Neural crest cell (in vitro differentiated cells): ENCODE measurements at places on chromosomes 1 and 21.

DNA sequence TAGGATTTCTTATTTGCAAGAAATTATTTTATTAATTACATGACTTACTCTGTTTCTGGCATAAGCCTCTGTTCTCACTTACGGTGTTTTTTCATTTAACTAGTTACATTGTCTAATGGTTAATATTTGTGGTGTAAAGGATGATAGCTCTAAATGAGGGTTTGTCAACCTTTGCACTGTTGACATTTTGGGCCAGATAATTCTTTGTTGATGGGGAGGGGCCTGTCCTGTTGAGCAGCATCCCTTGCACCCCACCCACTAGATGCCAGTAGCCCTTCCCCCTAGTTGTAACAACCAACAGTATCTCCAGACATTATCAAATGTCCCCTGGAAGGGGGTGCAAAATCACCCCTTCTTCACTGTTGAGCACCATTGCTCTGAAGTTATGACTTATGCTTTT, 83.6 kb upstream of the SLC44A3 start:
- DNase-seq, result no peak

- no peak for DNase-seq
Measured at GRCh38 chr1:29583727-29584126, 347.4 kb downstream of the PTPRU start.

DNA sequence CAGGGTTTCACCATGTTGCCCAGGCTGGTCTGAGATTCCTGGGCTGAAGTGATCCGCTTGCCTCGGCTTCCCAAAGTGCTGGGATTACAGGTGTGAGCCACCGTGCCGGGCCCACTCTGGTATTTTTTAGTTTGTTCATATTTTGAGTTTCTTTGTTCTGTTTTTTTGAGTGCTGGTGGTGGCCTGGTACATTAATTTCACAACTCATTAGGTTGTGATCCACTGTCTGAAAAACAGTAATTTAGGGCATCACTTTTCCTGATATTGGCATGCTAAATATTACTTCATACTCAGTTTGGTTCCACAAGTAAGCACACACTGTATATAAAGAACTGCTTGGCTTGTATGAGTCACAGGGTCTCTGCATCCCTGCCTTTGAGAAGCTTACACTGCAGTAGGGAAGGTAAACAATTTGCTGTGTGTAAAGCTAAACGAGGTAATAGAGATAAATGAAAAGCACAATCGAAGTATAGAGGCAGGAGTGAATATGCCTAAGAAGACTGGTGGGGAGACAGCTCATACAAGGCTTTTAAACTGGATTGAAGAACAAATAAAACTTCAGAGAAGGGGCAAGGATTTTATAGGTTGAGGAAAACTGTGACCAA, 7.7 kb downstream of the SNX27 start:
- no peak for DNase-seq

DNA sequence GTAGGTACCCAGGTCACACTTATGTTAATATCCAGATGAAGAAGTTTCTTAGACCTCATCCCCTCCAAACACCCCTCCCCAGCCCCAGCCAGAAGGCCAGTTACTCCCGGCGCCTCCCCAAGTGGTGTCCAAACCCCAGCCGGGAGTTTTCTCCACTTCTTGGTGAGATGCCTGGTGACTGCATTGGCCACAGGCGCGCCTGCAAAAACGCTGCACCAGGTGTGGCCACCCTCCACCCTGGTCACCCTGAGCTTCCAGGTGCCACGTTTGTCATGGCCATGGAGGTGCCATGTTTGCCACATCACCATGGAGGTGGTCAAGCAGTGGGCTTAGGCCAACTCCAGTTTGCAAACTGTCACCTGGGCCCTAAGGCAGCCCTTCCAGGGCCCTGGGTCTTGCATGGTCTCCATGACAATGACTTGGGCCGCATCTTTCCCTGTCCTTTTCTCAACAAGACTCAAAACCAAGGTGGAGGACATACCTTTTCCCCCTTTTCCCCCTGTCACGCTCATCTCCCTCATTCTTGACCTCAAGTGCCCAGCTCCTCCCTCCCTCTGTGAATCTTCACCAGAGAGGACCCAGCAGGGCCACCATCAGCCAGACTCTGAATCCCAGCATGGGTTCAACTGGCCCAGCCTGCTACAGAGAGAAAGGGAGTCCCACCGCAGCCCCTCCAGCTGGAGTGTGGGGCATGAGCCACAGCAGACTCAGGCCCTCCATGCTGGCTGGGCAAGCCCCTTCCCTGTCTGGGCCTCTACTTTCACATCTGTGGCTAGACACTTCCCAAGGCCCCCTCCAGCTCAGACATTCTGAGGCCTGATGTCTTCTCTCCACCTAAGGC, 125.9 kb upstream of the ZBTB40 start:
- no peak for DNase-seq

GRCh38 chr1:203641503-203641890, 14.9 kb downstream of the ATP2B4 start:
- no peak for DNase-seq

GRCh38 chr1:227729144-227729880, 5.8 kb downstream of the JMJD4 start:
- DNase-seq, result no peak

- DNase-seq, result no peak
Measured at GRCh38 chr1:162904579-162904978, 43.6 kb upstream of the CCDC190 start.

DNA sequence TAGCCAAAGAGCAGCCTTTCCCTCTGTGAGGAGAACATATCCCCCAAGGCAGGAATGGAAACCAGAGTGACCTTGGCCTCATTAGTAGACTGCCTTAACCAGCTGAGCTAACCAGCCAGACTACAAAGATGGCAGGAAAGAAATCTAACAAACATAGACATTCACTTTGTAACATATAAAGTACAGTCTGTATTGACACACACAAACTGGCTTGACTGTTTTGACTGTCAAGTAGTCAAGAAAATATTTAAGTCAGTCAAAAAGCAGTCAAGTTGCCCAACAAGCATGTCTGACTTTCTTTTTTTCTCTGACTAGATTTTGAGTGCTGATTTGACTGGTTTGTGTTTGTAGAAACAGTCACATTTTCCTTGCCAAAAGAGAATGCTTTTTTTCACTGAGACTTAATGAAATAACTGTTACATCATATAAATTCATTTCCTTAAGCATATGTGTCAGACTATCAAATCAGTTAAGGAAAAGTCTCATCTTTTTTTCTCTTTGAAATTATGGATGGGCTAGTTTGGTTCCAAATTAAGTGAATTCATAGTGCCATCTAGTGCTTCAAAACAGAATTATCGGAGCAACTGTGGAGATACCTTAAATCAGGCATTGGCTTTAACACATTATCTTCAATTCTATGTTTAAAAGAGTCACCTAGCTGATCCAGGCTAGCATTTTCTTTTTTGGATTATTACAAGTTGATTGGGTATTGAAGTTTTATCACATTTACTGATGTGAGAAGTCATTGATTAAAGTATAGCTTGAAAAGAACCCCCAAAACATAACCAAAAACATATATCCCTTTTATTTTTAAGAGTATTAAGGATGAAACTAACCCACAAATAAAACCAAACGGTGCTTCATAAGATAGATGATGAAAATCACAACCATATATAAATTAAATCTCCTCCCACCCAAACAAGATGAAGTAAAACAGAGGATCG, 75.0 kb downstream of the ATP6V1G3 start:
- DNase-seq, result no peak

- peak; percentile 72 for DNase-seq
Measured at GRCh38 chr21:33543505-33544129, 779 bp downstream of the SON start.

DNA sequence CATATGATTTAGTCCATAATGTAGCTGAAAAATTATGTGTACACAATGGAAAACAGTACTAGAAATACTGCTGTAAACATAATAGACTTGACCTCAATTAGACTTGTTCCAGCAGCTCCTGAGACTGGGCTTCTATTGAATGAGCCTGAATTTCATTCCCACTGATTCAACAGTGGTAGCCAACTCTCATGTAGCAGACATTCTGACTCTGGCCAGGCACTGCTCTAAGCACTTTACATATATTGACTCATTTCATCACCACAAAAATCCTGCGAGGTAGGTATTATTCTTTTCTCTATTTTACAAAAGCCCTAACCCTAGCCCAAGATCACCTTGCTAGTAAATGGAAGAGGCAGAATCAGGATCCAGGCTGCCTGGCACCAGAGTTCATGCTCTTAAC, 12.8 kb upstream of the CTSS start:
- no peak for DNase-seq

DNA sequence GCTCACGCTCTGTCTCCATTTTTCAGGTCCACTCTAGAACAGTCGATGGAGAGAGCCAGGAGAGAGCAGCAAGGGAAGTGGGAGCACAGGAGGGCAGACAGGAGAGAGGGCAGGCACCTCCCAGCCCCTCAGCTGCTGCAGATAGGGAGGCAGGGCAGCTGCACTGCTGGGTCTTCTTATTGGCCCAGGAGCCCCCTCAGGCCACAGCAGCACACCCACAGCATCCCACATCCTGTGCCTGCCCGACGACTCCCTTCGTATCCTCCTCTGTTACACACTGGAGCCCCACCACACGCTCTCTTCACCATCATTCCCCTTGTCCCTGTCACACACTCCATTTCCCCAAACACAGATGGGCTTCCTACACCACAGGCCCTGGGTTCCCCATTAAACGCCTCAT, 13.7 kb upstream of the ARTN start:
- DNase-seq, result no peak

DNA sequence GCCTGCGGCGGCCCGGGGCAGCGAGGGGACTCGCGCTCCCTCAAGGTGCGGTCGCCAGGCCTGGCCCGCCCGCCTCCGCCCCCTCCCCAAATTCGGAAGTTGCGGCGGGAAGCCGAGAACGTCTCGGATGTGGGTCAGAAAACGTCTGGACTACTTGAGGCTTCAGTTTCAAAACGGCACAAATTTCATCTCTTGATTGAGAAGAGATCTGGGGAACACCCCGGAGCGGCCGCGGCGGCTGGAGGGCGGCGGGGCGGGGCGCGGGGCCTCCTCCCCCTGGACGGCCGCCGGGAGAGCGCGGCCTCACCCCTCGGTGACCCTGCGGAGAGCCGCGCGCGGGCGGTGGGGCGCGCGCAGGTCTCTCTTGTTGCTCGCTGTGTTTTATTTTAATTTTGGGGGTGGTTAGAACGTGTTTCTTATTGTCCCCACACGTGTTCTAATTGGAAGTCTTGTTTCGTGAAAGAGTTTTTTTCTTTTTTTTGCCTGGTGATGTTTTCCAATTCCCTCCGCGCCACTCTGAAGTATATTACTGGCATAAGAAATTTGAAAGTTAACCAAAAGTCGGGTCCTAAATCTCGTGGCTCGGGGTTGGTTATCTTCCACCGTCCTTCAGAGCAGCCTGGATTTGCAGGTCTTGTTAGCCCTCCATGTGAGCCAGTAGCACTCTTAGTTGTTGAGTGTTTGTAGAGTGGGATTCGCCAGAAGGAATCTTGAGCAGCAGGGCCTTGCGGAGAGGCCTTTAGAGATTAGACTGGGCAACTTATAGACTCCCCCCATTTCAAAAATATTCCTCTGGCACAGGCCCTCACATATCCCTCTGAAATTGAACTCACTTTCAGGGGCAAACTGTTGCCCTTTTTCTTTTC, 749 bp downstream of the PCBP3 start:
- no peak for DNase-seq

- DNase-seq, result no peak
Measured at GRCh38 chr1:76830373-76830772, 36.9 kb upstream of the ST6GALNAC5 start.

GRCh38 chr21:26465916-26466315, 107.2 kb downstream of the CYYR1 start:
- DNase-seq, result no peak

GRCh38 chr1:182217071-182217470, 155.6 kb upstream of the ZNF648 start:
- DNase-seq, result no peak

DNA sequence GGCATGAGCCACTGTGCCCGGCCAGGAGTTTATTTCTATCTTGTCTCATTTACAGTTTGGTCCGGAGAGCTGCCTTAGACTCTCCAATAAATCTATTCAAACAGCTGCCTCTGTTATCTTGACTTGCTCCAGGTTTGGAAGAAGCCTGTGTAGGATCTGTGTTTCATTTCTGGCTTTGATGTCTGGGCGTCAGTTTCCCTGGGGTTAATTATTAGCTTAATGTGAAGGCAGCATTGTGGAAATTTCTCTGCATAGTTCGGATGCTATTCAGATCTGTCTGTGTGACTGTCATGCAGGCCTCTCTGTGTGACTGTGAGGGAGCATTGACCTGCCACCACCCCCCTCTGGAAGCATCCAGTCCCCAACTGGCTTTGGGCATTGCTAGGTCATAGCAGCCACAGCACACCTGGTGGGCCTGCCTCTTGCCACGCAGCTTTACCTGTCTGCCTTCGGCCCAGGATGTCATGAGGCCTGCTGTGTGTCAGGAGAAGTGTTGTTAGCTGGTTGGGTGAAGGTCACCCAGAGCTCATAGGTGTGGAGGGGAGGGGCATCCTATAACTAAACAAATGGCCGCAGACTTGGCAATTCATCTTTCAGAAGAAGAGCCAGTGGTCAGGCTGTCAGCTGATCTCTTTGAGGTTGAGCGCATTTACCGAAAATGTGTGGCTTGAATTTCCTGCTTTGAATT, 9.8 kb downstream of the IFNGR2 start:
- no peak for DNase-seq

GRCh38 chr1:1602968-1603506, 3.1 kb upstream of the FNDC10 start:
- DNase-seq, result no peak

GRCh38 chr1:109895720-109896504, 14.7 kb upstream of the CSF1 start:
- peak; percentile 35 for DNase-seq

DNA sequence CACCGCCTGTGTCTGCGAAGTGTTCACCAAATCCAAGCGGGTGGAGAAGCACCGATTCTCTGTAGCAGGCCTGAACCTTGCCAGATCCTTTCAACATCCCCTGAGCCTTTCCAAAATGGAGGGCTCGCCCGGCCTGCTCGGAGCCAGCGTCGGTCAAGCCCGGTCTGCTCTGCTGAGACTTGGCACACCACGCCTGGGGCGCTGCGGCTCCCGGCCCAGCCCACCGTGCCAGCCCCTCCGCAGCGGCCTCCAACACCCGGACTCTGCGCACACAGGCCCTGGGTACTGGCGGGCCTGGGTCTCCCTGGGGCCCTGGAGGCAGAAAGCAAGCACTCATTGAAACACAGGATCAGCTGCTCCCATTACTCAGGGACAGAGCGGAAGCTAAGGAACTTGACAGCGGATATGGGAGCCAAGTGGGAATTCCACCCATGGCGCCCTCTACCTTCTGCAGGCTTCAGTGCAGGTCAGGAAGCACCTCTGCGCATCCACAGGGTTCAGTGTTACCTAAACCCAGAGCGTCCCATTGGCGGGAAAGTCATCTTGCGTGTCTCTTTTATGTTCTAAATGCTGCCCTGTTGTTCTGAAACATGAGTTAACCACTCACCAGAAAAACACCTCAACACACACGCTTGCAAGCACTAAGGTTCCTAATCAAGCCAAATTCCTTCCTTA, 159.9 kb downstream of the ZBTB18 start:
- DNase-seq, result no peak

- DNase-seq, result no peak
Measured at GRCh38 chr1:177897998-177898654, 71.7 kb downstream of the SEC16B start.

GRCh38 chr1:235090406-235091069, 38.1 kb downstream of the TOMM20 start:
- DNase-seq, result no peak

- DNase-seq, result no peak
Measured at GRCh38 chr1:223835754-223836153, 10.0 kb downstream of the TP53BP2 start.

- no peak for DNase-seq
Measured at GRCh38 chr21:28391938-28392849, 600.5 kb downstream of the LTN1 start.
